GM23248 (cell line): ENCODE measurements at places on chromosomes 5 and 9.

DNA sequence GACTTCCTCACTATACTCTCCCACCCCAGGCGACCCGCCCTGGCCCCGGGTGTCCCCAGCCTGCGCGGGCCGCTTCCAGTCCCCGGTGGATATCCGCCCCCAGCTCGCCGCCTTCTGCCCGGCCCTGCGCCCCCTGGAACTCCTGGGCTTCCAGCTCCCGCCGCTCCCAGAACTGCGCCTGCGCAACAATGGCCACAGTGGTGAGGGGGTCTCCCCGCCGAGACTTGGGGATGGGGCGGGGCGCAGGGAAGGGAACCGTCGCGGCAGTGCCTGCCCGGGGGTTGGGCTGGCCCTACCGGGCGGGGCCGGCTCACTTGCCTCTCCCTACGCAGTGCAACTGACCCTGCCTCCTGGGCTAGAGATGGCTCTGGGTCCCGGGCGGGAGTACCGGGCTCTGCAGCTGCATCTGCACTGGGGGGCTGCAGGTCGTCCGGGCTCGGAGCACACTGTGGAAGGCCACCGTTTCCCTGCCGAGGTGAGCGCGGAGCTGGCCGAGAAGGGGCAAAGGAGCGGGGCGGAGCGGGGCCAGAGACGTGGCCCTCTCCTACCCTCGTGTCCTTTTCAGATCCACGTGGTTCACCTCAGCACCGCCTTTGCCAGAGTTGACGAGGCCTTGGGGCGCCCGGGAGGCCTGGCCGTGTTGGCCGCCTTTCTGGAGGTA, 2.1 kb downstream of the CA9 start:
- DNase-seq, result peak; percentile 43

DNA sequence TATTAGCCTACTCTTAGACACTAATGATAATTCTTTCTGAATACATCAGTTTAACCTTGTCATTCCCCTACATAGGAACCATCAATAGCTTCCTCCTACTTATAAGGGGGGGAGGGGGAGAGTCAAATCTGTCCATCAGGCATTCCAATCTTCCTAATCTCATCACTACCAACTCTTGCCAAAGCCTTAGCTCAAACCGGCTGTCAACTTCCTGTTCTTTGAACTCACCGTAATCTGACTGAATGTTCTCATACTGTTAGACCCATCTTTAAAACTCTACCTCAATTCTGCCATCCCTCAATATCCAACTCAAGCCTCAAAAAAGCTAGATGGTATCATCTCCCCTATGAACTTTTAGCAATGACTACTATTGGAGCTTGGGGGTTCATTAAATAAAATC, 41.9 kb upstream of the RNF38 start:
- no peak for DNase-seq

GRCh38 chr9:4095484-4095883, 204.4 kb downstream of the GLIS3 start:
- no peak for DNase-seq

DNA sequence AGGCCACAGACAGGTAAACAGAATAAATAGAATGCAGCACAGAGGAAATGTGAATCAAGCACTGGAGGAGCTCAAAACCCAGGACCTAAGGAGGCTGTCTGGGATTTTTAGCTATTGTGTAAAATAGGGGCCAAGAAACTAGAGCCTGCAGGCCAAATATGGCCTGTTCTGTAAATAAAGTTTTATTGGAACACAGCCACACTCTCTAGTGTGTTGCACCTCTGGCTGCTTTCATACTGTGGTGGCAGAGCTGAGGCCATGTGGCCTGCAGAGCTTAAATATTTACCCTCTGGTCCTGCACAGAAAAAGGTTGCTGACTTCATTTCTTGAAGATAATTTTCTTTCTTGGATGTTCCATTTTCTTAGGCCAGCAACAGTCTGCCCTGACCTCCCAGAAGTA, 136.4 kb downstream of the WDR41 start:
- DNase-seq, result no peak

DNA sequence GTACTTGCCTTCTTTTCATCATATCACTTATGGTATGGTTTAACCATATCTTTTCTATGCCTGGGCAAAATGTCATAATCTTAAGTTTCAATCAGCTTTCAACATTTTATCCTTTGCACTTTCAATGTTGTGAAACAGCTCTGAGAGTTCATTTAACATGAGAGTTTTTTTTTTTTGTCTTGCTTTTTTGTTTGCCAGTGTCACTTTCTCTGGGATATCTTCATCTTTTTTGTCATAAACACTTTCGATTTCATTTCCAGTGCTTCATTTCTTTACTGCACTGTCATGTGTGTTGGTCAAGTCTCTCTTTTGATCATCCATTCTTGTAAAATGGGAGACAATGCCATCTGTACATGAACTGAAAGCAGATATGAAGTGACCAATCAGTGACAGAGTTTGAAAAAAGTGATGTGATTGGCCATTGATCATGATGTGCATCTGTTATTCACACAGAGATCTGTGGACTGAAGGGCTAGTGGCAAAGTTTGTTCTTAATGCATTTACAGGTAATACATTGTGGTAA, 7.5 kb upstream of the POU5F2 start:
- DNase-seq, result no peak

- no peak for DNase-seq
These were observed 424.2 kb upstream of the GRIA1 start for GRCh38 chr5:153066281-153066680.

DNA sequence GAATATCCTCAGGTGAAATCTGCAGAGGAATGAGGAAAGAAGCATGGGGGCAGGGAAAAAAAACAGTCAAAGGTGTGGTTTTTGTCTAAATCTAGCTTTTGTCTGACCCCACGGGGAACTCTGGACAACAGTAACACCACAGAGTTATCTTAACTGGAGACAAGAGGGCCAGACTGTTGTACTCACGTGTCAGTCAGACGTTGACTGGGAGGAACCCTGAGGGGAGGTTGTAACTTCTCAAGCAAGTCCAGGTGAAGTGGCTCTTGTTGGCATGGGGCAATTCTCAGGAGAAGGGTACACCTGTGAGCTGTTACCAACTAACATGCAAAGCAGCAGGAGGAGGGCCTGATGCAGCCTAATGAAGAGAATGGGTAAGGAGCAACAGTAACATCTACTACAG, 44.1 kb upstream of the SHISAL2B start:
- no peak for DNase-seq

DNA sequence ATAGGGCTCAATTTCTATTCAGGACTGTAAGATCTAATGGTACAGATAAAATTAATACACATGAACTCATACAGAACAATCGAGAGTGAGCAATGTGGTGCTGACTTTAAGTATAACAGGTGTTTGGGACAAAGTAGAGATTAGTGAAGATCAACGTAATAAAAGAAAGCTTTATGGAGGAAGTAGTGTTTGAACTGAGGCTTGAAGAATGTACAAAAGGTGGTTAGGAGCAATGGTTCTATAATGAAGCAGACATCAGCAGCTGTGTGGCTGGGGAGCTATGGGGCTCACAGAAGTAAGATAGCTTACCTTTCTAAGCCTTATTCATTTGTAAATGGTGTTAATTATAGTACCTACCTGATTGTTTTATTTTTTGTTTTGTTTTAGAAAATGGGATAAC, 275.4 kb upstream of the RGMB start:
- DNase-seq, result no peak

- DNase-seq, result no peak
These were observed 385.3 kb upstream of the WWC1 start for GRCh38 chr5:167905919-167906853.

DNA sequence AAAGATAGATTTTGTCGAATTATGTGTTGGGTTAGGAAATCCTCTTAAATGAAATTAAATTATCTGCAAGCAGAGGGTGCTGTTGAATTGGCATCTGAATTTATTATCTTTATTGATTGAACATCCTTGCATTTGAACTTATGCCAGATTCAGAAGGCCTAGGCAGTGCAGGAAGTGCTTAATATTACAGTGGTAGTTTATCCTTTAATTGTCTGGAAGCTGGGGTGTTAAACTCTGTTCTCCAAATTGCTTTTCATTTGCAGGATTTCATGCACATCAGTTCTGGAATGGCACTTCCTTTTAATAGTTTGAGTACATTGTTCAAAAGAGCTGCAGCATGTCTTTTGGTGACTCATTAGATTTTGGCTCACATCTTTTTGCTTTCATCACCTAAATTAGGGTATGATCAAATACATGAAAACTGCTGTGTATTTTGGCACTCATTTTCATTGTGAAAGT, 186.3 kb downstream of the KDM4C start:
- peak; percentile 72 for DNase-seq

GRCh38 chr5:53037141-53037859, 48.1 kb downstream of the ITGA2 start:
- DNase-seq, result peak; percentile 93

- no peak for DNase-seq
These were observed 31.5 kb upstream of the SEMA4D start for GRCh38 chr9:89529243-89530035.

- no peak for DNase-seq
These were observed 239.9 kb downstream of the ROR2 start for GRCh38 chr9:91710158-91710557.

DNA sequence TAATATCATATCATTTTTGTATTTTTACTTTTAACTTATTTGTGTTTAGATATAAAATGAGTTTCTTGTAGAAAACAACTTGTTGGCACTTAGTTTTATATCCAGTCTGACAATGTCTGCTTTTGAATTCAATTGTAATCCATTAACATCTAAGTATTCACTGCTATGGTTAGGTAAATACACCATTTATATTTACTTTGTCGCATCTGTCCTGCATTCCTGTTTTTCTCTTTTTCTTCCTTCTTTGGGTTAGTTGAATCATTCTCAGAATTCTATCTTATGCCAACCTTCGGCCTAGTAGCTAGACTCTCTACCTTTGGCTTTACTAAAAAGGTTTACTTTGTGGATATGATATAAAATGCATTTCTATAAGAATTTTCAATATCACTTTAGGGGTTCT, 107.6 kb downstream of the PLCXD3 start:
- no peak for DNase-seq

DNA sequence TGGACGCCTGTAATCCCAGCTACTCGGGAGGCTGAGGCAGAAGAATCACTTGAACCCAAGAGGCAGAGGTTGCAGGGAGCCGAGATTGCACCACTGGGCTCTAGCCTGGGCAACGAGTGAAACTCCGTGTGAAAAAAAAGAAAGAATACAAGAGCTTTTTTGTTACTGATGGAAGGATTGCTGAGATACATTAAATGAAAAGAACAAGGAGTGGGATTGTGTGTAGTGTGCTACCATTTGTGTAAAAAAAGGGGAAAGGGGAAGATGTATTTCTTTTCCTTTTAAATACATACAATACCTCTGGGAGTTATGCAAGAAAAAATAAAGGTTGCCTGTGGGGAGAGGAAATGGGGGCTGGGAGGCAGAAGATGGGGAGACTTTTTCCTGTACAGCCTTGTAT, 14.7 kb upstream of the GARNL3 start:
- DNase-seq, result no peak

DNA sequence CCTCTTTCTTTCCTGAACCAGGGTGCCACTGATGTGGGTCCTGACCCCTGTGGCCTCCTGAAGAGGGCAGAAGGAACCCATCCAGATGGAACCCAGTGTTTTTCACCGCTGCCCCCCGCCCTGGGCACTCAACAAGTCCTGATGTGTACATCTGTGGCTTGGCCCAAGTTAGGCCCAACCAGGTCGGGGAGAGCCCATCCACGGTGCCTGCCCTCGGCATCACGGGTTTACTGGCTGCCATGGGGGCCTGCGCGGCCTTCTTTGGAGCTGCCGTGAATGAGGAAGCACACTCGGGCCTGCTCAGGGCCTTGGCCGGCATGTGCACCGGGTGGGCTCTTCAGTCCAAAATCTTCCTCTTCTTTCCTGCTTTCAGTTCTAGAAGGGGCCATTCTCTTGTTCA, 5.8 kb downstream of the ECSCR start:
- DNase-seq, result no peak

- peak; percentile 21 for DNase-seq
These were observed 185.0 kb upstream of the PRLR start for GRCh38 chr5:35415309-35415708.

DNA sequence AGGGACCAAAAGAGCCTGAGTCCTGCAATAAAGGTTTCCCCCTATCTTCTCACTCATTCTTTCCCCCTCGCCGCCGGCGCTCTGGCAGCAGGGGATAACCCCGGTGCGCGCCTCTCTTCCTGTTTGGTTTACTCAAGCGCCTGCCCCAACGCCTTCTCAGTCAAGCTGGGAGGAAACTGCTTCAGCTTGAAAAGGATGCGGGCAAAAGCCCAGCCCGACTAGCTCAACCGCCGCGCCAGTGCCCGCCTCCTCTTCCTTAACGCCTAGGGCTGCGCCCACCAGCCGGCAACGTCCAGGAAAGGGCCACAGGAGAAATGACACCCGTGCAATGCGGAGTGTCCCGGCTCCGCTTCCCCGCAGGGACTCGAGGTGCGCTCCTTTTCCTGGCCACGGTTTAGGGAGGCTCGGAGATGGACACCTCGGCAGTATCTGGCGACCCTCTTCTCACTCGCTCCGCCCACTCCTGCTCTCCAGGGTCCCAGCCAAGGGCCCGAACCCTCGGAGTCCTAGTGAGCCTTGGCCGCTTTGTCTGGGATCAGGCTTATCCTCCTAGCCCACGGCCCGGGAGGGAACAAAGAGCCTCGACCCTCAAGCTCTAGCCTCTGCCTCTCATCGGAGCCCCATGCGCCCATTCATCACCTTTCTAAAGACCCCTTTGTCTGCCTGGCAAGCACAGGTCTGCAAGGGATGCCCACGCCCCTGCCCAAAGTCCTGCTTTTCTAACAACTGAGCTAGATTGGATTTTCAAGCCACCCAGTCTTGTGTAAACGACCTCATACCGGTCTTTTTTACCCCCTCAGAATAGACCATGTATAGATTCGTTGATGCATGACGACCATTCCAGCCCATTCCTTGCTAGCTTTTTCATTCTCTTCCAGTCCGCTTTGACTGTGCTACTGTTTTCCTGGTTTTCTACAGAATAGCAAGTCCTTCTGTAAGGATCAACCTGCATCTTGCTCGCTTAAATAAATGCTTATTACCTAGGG, 2.0 kb downstream of the ST8SIA4 start:
- peak; percentile 74 for DNase-seq
